Stimulated activated CD8-positive, alpha-beta memory T cell treated with anti-CD3 and anti-CD28 coated beads, Interleukin-2, amount 100 ng/mL, for 1 hour (primary cell): ENCODE measurements at places on chromosomes 5 and 9.

- no peak for DNase-seq
Measured at GRCh38 chr5:160213537-160213936, 15.8 kb upstream of the FABP6 start.

DNA sequence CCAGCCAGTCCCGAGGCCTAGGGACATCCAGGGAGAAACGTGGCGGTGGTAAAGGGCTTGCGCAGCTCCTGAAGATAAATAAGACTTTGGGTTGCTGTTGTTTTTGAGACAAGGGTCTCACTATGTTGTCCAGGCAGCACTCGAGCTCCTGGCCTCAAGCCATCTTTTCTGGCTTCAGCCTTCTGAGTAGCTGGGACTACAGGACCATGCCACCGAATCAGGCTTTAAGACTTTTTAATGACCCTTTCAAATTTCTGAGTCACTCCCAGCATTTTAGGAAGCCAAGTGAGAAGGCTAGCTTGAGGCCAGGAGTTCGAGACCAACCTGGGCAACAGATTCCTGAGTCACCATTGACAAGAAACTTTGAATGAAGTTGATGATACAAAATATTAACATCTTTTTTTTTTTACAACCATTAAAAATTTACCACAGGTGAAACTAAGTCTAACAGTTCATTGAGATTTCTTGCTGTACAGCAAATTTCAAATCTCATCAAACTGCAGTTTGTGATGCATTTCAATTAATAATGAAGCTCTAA, 817 bp upstream of the GNE start:
- DNase-seq = no peak

GRCh38 chr9:69834591-69835184, 14.1 kb downstream of the CFAP95 start:
- no peak for DNase-seq

- DNase-seq = no peak
Measured at GRCh38 chr9:93298498-93299417, 114.8 kb downstream of the WNK2 start.

GRCh38 chr9:16671591-16672137, 198.8 kb downstream of the BNC2 start:
- DNase-seq = no peak

DNA sequence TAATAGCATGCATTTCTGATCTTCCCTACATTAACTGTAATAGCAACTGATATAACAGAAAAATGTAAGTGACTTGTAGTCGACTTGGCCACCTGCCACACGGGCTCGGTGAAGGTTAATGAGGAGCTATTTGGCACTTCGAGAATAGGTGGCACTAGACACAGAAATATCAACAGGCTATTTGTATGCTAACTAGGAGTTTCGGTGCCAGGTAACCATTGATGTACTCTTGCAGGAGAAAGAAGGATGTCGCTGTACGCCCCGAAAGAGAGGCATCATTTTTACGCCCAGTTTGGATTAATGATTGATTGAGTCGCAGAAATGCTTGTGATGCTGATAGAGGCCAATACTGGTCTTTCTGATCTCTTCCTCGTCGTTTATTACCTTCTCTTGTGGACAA, 516 bp upstream of the DMRT2 start:
- no peak for DNase-seq

GRCh38 chr5:151107084-151107483, 26.2 kb upstream of the TNIP1 start:
- DNase-seq = no peak

GRCh38 chr9:83020327-83020726, 42.6 kb downstream of the RASEF start:
- DNase-seq = no peak

GRCh38 chr5:6909901-6910300, 196.7 kb downstream of the TENT4A start:
- no peak for DNase-seq

DNA sequence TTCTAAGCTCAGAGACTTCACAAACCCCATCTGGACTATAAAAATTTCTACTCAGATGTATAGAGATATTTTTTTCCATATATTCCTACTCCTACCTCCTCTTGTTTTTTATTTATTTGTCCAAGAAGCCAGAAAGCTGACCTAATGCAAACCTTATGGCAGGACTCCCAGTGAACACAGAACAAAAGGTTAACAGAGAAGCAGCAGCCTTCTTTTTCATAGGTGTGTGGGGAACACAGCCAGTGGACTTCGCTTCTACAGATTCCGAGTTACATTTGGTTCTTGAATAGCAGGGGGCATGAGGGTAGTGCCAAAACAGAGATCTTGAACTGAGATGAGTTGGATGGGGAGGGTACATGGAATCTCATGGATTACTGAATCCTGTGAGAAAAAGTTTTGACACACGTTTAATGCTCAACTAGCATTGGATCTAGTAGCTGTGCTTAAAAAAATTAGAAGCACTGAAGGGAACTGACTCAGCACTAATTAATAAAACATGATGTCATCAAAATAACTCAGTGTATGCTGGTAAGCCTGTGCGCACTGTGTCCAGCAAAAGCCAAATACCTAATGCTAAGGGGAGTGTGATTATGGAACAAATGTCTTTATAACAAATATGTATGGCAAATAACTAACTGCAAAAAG, 240.1 kb downstream of the GABRB2 start:
- no peak for DNase-seq

DNA sequence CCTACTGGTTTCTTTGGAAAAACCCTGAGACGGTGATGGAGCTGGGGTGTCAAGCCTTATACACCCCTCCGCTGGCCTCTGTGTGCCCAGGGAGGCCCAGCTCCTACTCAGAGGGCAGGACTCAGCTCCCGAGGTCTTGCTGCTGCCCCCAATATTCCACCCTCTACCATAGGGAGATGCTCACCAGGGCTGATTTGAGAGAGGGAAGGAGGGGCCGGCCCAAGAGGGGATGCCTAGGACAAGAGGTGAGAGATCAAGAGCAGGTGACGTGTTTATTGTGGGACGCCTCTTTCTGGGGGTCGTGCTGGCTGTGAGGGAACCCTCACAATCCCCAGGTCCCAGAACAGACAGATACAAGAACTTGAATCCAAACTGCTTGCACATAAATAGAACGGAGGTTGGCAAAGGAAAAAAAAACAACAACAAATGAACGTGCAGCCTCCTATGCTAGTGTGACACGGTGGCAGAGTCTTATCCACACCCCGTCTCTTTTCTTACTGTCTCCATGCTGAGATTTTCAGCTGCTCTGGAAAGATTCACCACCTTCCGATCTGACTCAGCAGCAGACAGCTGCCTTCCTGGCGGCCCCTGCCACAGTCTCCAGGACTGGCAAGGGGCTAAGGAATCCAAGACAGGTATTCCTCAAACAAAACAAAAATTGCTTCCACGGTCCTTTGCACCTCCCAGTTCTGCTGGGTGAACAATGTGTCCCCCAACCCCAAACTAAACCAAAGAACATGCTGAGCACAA, 22.3 kb downstream of the FABP6 start:
- DNase-seq = no peak

DNA sequence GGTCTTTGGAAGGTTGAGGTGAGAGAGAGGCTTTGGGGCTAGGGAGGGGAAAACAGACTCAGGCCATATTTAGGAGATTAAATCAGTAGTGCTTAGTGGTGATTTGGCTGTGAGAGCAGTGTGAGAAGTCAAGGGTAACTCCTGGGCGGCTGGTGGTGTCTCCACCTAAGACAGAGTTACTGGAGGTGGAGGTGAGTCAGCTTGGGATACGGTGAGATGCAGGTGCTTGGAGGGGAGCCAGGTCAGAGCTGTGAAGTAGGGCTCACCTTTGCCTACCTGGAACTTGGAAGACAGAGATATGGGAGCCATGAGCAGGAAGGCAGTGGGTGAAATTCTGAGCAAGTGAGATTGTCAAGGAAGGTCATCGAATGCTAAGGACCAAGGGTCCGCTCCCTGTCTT, 24.5 kb downstream of the RGS3 start:
- no peak for DNase-seq
